ENCODE measurements at places on chromosomes 16 and 17.

GRCh38 chr17:21278450-21279197 is 5.9 kb upstream of the MAP2K3 start:
- DNase-seq, result no peak

- no peak for DNase-seq
Observed at GRCh38 chr16:66746048-66746447, 5.4 kb downstream of the DYNC1LI2 start.

- DNase-seq, result no peak
Observed at GRCh38 chr16:20833086-20833485, 26.8 kb downstream of the REXO5 start.

GRCh38 chr17:42878924-42879595 is 21.5 kb upstream of the G6PC1 start:
- DNase-seq, result no peak

GRCh38 chr17:40090237-40091119 is 9.9 kb downstream of the NR1D1 start:
- no peak for DNase-seq

GRCh38 chr17:82258555-82258954 is 14.9 kb downstream of the CSNK1D start:
- DNase-seq, result no peak

- no peak for DNase-seq
Observed at GRCh38 chr17:64131606-64132270, 1.8 kb upstream of the ERN1 start.

- DNase-seq, result no peak
Observed at GRCh38 chr17:8506145-8506544, 70.5 kb downstream of the NDEL1 start.

- DNase-seq, result peak; percentile 33
Observed at GRCh38 chr16:30567991-30568638, 3.4 kb downstream of the ZNF688 start.

GRCh38 chr17:46958041-46958591 is 20.9 kb downstream of the RPRML start:
- no peak for DNase-seq
